ENCODE measurements at places on chromosomes 3 and 15.

GRCh38 chr15:56886363-56886931, 32.0 kb upstream of the TCF12 start:
- no peak for DNase-seq

GRCh38 chr3:151171145-151171757, 31.8 kb downstream of the GPR171 start:
- no peak for DNase-seq

DNA sequence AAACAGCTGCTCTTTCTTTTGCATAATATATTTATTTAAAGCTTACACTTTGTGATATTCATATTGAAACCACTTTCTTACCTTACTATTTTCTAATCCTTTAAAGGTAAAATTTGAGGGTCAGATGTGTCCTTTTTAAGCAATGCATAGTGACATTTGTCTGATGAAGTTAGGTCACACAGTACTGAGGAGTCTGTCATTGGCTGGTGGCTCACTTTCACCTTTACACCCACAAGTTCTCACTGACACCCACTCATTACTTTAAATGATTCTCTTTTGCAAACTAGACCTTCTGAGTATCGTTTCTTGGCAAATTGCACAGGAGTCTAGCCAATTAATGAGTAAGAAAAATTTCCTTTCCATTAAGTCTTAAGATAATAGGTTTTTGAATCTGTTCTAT, 758.3 kb upstream of the ARPP21 start:
- no peak for DNase-seq

GRCh38 chr3:184595726-184596125, 34.1 kb downstream of the EPHB3 start:
- no peak for DNase-seq

DNA sequence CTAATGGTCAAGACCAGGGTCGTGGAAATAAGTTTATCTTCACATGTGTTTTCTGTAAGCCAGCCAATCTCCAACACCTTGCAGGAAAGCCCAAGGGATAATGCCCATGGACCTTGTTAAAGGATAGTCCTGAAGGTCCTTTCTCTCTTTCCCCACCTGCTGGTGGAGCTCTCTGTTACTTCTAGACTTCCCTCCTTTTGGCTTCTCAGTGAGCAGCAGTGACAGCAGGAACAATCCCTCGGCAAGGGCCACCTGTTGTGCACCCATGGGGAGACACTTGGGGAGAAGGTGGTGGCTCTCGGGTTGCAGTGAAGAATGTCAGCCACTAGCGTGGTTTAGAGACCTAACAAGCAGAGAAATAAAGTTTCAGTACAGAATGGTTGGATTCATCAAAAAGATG, 84.0 kb upstream of the OSBPL11 start:
- peak; percentile 6 for DNase-seq

DNA sequence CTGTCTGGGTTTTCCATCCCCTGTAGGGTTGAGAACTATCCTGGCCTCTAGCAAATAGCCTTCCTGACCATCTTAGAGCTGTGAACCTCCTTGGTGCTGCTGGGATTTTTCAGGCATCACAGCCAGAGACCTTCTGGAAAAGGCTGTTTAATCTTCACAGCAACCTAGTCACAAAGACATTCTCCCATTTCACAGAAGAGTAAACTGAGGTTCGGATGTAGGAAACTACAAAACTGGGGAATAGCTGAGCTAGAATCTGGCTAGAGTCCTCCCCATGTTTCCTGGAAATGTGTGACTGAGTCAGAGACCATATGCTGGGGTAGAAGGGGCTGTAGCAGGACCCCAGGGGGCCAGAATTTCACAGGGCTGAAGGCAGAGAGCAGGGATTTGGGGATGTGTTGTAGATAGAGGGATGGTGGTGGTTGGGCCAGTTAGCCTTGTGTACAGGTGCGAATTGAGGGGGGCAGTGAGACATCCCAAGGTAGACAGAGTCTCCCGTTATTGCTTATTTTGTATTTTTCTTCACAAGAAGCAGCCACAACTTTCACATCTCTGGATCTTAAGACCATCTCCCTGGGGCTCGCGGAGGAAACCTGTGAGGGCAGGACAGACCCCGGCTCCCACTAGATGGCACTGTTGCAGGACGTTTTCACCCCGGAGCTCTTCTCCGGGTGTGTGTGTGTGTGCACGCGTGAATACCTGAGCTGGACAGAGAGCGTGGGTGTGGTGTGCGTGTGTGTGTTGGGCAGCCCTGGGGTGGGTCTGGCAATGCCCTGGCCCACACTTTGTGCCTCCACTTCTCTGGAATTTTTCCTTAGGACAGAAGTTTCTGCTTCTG, 66.9 kb upstream of the PRR23C start:
- DNase-seq, result peak; percentile 80

DNA sequence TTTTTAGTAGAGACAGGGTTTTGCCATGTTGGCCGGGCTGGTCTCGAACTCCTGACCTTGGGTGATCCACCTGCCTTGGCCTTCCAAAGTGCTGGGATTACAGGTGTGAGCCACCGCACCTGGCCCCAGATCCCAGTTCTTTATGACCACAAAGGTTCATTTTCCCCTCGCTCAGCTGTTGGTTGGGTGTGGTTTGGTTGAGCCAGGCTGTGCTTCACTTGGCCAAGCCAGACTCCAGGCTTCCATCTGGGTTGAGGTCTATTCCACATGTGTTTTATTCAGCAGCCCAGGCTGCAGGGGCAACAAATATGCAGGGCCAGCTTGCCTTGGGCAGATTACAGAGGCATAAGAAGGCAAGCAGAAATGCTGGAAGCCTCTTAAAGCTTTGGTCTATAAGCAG, 13.7 kb downstream of the CGNL1 start:
- DNase-seq, result no peak

GRCh38 chr3:118637846-118638245, 396.8 kb downstream of the IGSF11 start:
- no peak for DNase-seq

DNA sequence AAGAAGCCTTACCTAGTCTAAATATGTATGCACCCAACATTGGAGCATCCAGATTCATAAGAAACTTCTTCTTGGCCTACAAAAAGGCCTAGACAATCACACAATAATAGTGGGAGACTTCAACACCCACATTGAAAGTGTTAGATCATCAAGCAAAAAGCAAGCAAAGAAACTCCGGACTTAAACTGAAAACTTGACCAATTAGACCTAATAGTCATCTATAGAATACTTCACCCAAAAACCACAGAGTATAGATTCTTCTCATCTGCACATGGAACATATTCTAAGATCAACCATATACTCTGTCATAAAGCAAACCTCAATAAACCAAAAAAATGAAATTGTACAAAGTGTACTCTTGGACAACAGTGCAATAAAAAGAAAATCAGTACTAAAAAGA, 22.3 kb upstream of the OR5K4 start:
- DNase-seq, result no peak

DNA sequence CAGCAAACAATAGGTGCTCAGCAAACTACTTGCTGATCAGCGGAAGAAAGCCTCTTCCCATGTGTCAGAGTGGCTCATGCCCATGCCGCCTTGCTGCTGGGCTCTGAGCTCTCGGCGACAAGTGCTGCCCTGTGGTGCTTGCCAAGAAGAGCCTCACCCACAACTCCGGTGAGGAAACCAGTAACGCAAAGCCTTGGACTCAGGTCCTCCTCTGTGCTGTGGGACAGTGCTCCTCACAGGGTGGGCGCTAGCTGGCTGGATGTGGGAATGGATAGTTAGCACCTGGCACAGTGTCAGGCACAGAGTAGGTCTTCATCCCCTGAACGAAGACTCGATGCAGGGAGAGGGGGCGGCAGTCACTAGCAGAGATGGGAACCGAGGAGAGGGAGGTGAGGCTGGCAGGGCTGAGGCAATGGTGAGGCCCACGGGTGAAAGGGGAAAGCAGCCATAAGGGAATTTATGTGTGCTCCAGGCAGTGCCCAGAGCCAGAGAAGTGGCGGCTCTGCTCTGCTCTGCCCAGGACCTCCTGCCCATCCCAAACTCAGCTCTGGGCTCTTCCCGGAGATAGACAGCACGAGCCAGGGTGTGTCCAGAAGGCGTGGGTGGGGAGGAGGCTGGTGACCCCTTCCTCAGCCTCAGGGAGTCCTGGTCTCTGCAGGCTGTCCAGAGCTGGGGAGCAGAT, 55.7 kb downstream of the IQSEC1 start:
- DNase-seq, result no peak

- no peak for DNase-seq
Observed at GRCh38 chr15:68334661-68335124, 57.1 kb downstream of the FEM1B start.

DNA sequence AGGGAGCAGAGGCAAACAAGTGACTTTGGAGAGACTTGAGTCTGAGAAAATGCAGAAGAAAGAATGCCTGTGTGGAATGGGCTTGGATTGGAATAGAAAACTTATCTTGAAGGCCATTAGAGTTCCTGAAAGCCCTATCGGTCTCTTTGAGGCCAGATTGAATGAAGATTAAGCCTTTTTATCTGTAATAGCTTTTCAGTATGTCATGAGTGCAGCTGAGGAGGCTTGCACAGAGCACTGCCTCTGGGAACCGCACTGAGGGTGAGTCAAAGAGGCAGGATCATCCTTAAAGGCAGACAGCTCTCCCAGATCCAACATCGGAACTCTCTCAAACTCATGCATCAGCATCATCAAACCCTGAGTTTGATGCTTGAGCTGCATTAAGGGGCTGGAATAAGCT, 515.2 kb downstream of the NTRK3 start:
- DNase-seq, result no peak

DNA sequence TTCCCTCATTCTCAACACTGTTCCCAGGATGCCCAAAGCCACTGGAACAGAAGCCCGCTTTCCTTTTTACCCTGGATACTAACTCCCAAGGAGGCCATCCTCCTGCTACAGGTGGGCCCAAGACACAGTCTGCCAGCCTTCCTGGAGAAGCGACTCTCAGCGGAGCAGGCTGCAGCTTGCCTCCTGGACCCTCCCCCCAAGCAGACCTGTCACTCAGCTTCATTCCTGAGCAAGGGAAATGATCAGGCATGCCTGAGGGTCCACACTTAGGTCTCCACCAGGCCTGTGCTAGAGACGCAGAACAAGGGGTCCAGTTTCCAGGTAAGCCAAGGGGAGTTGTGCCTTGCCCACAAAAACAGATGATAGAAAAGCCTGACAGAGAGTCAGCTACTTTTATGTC, 62.8 kb downstream of the SLCO2A1 start:
- DNase-seq, result no peak
